ENCODE measurements at places on chromosomes 2 and 18. TPM values are rescaled to one million over a fixed set of nuclear protein-coding genes. Genes with fewer than 3 reads are reported as not detected.

- H3K4me1 ChIP-seq = no peaks in the 10 kb centered on the region
- no peaks in the 10 kb centered on the region for H3K36me3 ChIP-seq
- H3K4me3 ChIP-seq = no peak overlapping the region
These were observed 182.4 kb downstream of the CELF4 start for GRCh38 chr18:37383036-37383785.

- H3K4me3 ChIP-seq = no peak overlapping the region
- H3K27ac ChIP-seq = no peak overlapping the region
- DNase-seq = no peak
These were observed 89.4 kb downstream of the GALR1 start for GRCh38 chr18:77339093-77339492.

SKOR2 gene
- not detected for polyA plus RNA-seq

DNA sequence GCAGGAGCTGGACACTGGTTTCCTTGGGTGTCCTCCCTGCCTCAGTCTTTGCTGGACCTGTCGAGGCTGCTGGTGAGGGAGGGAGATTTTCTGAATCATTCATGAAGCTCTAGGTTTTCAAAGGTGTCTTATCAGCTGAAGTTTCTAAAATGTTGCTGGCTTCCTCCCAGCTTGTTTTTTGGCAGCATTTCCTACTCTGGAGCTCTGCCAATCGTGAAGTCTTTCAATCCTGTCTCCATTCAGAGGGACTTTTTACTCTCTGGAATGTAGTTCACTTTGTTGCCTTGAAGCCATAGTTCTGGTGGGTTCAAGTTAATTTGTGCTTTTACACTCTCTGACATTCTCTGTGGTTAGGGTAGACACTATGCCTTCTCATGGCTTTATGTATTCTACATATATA lies 23.9 kb downstream of the SNTG2 start:
- no peaks in the 10 kb centered on the region for H3K36me3 ChIP-seq
- no peak for DNase-seq
- H3K27ac ChIP-seq = no peak overlapping the region
- no peaks in the 10 kb centered on the region for H3K27me3 ChIP-seq

- no peak for DNase-seq
- no peaks in the 10 kb centered on the region for H3K27me3 ChIP-seq
- no peak overlapping the region for H3K4me3 ChIP-seq
- H3K36me3 ChIP-seq = peaks cover 7% of the 10 kb centered on the region
- H3K27ac ChIP-seq = no peak overlapping the region
- no peaks in the 10 kb centered on the region for H3K4me1 ChIP-seq
These were observed 46.6 kb downstream of the USP40 start for GRCh38 chr2:233519787-233520611.

SERPINB2 gene
- 0.97 TPM for polyA plus RNA-seq

OTOF gene
- polyA plus RNA-seq = not detected

ASPRV1 gene
- polyA plus RNA-seq = 1.1 TPM

- no peak overlapping the region for H3K27ac ChIP-seq
- H3K4me3 ChIP-seq = no peak overlapping the region
- DNase-seq = no peak
These were observed 222.0 kb downstream of the LDLRAD4 start for GRCh38 chr18:13440277-13441248.

DNA sequence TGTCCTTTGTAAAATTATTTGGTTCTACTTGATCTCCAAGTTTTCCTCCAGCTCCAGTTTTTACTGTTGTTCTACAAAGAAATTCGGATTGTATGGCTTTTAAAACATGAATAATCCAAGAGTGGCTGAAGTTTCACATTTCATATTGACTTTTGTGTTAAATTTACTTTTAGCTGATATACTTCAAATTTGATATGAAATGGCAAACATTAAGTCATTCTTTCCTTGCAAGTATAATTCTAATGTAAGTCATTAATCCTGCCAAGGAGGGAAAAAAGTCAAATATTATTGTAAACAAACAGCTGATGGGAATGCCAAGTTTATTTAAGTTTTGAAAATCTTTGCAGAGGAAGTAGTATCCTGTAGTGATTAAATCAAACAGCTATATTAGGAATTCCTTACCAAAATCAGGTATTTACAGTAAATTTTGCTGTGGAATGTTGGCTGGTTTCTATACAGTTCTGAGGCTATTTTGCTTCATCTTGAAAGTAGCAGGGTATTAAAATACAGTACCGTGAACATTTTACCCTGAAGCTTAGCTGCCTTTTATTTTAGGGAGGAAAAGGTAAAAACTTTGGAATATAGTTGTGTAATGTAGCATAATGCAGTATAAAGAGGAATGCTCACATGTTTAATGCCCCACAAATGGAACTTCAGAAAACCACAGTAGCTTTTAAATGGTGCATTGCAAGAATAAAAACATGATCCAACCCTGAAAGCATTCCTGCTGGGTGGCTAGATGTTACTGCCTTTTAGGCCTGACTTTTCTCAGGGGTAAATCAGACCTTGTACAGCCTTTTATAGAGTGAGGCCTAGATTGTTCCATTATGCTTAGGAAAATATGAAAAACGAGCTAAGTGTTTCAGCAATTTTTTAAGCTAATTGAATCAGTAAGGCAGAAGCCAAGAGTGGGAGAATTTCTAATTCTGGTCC lies 62.7 kb upstream of the NT5C1B start:
- peak overlapping the region; percentile 82 for H3K27ac ChIP-seq
- no peak overlapping the region for H3K4me3 ChIP-seq
- no peaks in the 10 kb centered on the region for H3K36me3 ChIP-seq
- no peak for DNase-seq

CHRNG gene
- not detected for polyA plus RNA-seq

- no peaks in the 10 kb centered on the region for H3K27me3 ChIP-seq
- H3K27ac ChIP-seq = no peak overlapping the region
- DNase-seq = no peak
- H3K4me3 ChIP-seq = no peak overlapping the region
- H3K4me1 ChIP-seq = no peaks in the 10 kb centered on the region
These were observed 131.5 kb downstream of the ATP9B start for GRCh38 chr18:79200546-79201268.

DNA sequence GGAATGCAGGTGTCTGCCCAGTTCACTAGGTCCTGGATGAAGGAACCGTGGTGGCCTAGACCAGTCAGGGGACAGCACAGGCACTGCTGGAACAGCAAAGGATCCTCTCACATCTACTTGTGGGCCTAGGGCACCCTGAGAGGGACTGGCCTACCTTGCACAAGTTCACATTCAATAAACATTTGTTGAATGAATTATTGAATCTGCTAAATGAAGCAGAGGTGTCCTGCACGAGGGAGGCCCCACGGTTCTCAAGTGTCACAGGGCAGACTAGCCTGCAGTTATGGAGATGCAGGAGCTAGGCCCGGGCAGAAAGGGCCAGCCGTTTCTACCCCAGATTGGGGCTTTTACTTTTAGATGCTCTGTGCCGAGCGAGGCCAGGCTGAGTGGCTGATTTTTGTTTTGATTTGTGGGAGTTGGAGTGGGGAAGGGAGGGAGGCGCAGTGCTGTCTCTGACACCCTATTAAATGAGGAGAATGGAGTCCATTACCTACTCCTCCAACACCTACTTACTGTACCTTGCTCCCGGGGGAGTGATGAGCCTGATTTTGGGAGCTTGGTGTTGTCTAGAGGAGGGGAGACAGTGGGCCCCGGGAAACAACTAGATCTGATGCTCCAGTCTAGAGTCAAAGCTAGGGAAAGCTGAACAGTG lies 18.4 kb downstream of the SH2D6 start:
- DNase-seq = no peak
- H3K27ac ChIP-seq = peak overlapping the region; percentile 75
- H3K36me3 ChIP-seq = no peaks in the 10 kb centered on the region
- no peaks in the 10 kb centered on the region for H3K27me3 ChIP-seq

LBX2 gene
- 0.88 TPM for polyA plus RNA-seq

DNA sequence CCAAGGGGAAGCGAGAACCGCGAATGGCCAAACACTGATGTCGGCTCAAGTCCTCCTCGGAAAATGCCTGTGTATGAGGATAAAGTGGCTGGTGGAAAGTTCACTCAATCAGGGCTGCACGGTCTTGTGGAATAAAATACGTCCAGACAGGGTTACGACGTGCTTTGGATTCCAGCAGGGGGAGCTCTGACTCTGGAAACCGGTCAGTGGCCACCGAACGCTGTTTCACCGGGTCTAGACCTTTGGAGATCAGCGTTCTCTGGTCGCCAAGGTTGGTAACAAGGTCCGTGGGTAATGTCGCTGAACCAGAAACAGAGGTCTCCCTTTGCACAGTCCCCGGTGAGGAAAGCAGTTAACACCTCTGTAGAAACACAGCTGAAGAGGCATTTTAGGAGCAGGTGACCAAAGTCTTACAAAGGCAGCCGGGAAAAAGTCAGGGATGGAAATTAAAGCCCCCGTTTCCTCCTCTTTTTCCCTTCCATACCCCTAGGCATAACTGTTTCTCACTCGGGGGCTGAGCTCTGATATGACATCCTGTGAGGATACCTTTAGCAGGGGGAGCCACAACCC lies 47.8 kb downstream of the CDCA7 start:
- DNase-seq = peak; percentile 84
- no peaks in the 10 kb centered on the region for H3K4me1 ChIP-seq
- no peak overlapping the region for H3K27ac ChIP-seq

- H3K4me3 ChIP-seq = no peak overlapping the region
- H3K36me3 ChIP-seq = no peaks in the 10 kb centered on the region
- no peak overlapping the region for H3K27ac ChIP-seq
- no peaks in the 10 kb centered on the region for H3K4me1 ChIP-seq
These were observed 136.1 kb upstream of the CHAC2 start for GRCh38 chr2:53631313-53632125.

DNA sequence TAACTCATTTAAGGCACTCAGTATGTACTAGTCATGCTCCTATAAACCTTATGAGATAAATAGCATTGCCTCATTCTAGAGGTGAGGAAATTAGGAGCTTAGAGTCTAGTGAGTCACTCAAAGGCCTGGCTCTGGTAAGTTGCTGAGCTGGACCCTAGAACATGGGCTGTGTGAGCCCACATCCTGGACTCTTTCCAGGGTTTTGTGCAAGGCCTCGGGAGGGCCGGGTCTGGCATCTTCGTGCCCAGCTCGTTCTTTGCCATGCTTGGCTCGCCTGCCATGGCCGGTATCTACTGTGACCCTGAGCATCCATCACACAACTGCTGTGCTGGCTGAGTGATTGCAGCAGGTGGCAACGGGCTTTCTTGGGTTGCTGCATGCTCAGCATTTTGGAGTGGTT lies 168.0 kb downstream of the LPIN1 start:
- H3K4me3 ChIP-seq = no peak overlapping the region
- no peaks in the 10 kb centered on the region for H3K36me3 ChIP-seq
- H3K4me1 ChIP-seq = no peaks in the 10 kb centered on the region
- no peaks in the 10 kb centered on the region for H3K27me3 ChIP-seq
- H3K27ac ChIP-seq = no peak overlapping the region

FAM161A gene
- polyA plus RNA-seq = 0.75 TPM

DNA sequence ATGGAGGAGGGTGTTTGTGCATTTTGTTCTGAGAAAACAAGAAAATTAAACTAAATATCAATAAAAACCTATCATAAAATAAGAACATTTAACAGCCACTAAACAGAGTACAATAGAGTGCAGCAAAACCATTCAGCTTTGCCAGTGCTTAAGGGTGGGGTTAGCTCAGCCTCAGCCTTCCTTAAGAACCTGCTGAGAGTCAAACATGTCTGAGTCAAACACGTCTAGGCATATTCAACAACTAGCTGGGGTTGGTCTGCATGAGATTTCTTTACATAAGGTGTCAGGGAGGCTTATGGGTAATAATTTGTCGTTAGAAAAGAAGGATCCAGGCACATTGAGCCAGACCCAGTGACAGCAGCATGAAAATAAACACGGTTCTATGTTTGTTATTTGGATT lies 298.2 kb downstream of the SP3 start:
- no peak overlapping the region for H3K27ac ChIP-seq
- no peak overlapping the region for H3K4me3 ChIP-seq
- H3K36me3 ChIP-seq = no peaks in the 10 kb centered on the region
- DNase-seq = no peak

CCDC195 gene
- not detected for polyA plus RNA-seq

DNA sequence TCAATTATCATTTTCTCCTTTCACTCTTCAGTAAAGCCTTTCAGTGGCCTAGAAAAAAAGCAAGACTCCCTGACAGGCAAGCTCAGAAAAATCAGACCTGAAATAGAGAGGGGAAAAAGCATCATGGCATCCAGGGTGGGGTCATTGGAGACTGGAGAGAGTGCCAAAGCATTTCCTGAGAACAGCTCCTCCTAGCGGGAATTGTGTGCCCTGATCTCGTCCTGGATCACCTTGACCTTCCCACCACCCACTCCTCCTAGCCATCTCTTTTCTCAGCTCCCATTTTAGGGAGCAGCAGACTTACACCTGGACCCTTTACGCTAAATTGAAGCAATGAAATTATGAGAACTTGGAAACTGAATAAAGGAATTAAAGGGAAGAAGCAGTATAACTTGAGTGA lies 176.6 kb downstream of the VWC2L start:
- no peak for DNase-seq
- no peaks in the 10 kb centered on the region for H3K4me1 ChIP-seq
- H3K36me3 ChIP-seq = no peaks in the 10 kb centered on the region
- no peak overlapping the region for H3K27ac ChIP-seq

CDH19 gene
- polyA plus RNA-seq = 0.97 TPM

GRCh38 chr2:118223992-118224894 lies 136.0 kb downstream of the INSIG2 start:
- no peak overlapping the region for H3K27ac ChIP-seq
- no peaks in the 10 kb centered on the region for H3K36me3 ChIP-seq
- no peaks in the 10 kb centered on the region for H3K27me3 ChIP-seq
- H3K4me3 ChIP-seq = no peak overlapping the region
- H3K4me1 ChIP-seq = no peaks in the 10 kb centered on the region
- DNase-seq = no peak

GRCh38 chr2:169384816-169385215 lies 22.5 kb upstream of the LRP2 start:
- H3K4me1 ChIP-seq = no peaks in the 10 kb centered on the region
- H3K27me3 ChIP-seq = no peaks in the 10 kb centered on the region
- no peak overlapping the region for H3K27ac ChIP-seq
- H3K4me3 ChIP-seq = no peak overlapping the region
- no peaks in the 10 kb centered on the region for H3K36me3 ChIP-seq

DNA sequence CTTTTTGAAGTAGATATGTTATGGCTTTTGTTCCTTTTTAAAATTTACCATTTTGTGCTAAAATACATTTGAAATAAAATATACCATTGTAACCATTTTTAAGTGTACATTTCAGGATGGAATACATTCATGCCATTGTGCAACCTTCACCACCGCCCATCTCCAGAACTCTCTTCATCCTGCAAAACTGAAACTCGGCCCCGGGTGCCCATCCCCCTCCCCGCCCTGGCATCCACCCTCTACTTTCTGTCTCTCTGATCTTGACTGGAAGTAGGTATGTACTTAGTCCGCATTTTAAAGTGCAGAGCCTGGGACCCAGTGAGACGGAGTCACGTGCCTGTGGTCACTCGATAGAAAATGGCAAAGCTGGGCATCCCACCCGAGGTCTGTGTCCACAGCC lies 45.6 kb downstream of the DIPK1C start:
- H3K4me1 ChIP-seq = no peaks in the 10 kb centered on the region
- no peaks in the 10 kb centered on the region for H3K27me3 ChIP-seq
- no peak overlapping the region for H3K4me3 ChIP-seq
- H3K36me3 ChIP-seq = no peaks in the 10 kb centered on the region

Measured in aorta (tissue), 5 donors.